ENCODE measurements at places on chromosomes 4 and X.

DNA sequence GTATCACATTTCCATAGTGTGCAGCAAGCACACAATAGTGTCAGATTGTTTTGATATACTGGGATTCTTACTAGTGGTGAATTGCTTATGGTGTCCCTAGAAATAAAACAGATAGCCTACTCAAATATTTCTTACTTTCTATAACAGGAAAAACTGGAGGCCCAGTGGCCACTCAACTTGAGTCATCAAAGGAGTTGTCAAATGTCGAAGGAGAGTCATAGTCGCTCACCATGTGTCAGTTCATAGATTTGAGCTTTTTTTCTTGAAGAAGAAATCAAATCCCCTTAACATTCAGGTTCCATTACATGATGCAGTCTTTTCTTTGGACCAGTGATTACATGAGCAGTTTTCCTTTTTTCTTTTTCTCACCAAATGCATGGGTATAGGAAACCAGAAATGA, 1271.0 kb downstream of the RAPGEF2 start:
- no peak for DNase-seq

DNA sequence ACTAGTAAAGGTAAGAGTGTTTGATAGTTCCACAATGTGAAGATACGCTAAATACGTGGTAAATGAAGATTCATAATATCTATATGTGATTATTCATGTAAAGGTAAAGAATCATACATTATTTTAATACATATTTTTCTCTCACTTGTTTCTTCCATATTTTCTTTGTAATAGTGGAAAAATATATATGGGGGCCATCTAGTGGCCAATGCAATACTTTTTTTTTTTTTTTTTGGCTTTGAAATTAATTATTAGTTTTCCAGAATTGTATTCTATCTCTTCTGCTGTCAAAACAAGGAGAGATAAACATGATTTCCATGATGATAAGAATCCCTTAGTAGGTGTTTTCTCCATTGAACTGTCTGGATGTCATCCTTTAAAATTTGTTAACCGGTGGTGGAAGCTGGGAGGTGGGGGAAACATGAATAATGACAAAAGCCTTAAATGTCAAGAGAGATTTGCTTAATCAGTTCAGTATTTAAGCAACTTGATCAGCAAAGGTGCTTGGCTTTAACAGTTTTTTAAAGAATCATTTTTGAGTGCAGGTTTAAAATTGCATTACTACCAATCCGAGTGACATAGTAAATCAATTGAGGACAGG, 508.7 kb upstream of the HTR2C start:
- DNase-seq: no peak

GRCh38 chr4:109406337-109406931, 27.2 kb upstream of the SEC24B start:
- peak; percentile 5 for DNase-seq

- no peak for DNase-seq
These were observed 13.7 kb downstream of the SCD5 start for GRCh38 chr4:82784681-82785610.

GRCh38 chrX:21658152-21658737, at the start of gene KLHL34:
TSS of gene KLHL34 (minus strand) at chrX:21658330. CDS start at chrX:21657788, 542 bp downstream.
- no peak for DNase-seq

DNA sequence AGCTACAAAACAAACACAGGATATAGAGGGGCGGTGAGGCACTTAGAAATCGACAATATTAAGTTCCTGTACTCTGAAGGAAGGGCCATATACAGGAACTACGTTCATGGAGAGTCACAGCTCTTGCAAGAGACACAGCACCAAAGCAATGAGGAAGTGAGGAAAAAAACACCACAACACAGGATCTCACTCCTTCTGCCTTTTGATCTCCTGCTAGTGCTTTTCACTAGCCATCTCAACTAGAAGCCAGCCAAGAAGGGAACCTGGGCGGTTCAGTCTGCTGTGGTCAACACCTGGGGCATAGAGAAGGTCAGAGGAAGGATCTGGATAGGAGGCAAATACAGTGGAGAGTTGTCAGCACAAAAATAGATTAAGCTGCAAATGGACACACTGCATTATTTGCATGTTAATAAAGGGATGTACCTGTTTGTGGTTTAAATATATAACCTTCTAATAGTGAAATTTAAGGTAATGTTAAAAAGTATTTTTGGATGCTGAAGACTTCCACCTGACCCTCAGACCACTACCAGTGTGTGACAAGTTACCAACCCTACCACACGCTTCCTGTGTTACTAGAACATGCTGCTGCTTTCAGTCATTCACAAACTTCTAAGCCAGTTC, 104.6 kb downstream of the DTHD1 start:
- no peak for DNase-seq

DNA sequence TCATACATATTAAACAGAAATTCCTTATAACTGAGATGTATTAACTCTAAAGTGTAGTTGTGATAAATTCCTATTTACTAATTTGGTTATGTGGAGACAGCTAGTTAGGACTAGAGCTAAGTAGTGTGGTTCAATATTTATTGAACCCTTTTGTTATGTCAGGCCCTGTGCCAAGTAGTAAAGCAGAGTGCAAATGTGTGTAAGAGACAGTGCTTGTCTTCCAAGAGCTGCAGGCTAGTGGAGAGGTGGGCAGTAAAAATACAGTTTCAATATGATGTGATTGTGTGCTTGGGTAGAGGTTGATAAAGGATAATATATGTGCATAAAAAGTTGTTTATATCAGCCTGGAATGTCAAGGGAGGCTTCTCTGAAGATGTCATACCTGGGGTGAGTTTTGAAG, 80.0 kb downstream of the TBC1D19 start:
- DNase-seq: no peak

GRCh38 chrX:118694638-118695037, 32.8 kb upstream of the IL13RA1 start:
- no peak for DNase-seq

GRCh38 chrX:14934423-14934822, 61.2 kb downstream of the MOSPD2 start:
- DNase-seq: no peak

GRCh38 chr4:128247906-128248305, 39.7 kb downstream of the PGRMC2 start:
- DNase-seq: no peak

GRCh38 chrX:73765776-73766430, 202.9 kb downstream of the CHIC1 start:
- DNase-seq: no peak

- DNase-seq: no peak
These were observed 583.7 kb downstream of the MID1IP1 start for GRCh38 chrX:39384996-39385395.

DNA sequence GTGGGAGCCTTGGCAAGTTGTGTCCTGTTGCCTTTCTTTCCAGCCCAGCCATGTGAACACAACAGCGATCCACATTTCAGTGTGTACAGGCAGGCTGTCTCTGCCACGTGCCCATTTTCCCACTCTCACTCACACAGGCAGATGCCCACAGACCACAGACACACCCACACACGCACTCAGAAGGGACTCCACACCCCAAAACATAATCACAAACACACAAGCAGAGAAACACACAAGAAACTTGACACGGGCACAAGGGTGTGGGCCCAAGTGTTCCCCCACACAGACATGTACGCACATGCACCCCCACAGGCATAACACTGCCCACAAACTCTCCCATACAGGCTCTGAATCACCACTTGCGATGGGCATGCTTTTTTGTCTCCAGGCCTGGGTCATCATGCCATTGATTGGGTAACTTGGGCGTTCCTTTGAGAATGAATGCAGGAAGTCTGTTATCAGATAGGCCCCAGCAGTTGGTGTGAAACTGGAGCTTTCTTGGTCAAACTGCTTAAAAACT, 84.3 kb downstream of the NBDY start:
- no peak for DNase-seq

DNA sequence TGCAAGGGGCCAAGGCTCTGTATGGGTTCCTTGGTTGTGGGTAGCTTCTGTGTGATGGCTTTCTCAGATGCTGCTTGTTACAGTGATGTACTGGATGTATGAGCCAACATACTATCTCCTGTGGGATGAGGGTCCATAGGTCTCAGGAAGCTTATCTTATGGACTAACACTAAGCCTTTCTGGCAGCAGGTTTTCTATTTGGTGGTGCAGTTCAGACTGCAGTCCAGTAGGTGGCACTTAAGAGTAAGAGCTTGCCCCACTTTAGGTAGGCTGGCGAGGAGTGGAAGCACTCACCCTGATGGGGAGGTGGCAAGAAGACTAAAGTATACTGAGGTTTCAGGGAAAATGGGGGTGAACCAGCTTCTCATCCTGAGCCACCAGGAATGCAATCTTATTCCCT, 306.7 kb upstream of the MAOA start:
- peak; percentile 1 for DNase-seq

DNA sequence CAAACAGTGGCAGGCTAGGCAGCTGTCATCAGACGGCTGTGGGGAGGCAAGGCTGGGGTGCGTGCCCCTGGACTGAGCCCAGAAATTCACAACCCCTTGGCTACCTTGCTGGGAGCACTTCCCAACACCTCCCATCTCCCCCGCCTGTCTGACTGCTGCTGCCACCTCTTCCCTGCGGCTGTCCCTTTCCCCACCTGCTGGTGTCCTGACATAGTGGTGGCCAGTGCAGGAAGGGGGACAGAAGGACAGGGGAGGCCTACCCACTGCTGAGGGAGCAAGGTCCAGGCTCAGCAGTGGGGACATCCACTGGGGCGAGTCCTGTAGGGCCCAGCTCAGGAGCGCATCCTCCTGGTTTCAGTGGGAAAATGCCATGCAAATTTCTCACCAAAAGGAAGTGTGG, 3.4 kb downstream of the ABCD1 start:
- no peak for DNase-seq

DNA sequence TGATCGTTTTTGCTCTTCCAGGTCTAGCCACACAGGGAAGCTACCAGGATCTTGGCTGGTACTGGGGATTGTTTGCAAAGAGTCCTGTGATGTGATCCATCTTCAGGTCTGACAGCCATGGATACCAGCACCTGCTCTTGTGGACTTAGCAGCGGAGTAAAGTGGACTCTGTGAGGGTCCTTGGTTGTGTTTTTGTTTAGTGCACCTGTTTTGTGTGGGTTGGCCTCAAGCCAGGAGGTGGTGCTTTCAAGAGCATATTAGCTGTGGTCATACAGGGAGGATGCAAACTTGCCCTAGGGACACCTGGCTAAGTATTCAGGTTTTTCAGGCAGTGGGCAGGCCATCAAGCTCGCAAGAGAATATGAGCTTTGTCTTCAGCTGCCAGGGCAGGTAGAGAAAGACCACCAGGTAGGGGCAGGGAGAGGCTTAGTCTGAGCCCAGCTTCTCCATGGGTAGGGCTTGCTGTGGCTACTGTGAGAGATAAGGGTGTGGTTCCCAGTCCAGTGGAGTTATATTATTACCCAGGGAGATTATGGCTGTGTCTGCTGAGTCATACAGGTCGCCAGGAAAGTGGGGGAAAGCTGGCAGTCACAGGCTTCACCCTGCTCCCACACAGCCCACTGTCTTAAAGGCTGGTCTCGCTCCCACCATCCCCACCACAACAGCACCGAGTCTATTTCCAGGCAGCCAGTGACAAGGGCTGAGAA, 293.7 kb downstream of the PCDH18 start:
- DNase-seq: no peak

GRCh38 chr4:119179011-119179410, 33.5 kb upstream of the USP53 start:
- DNase-seq: no peak

DNA sequence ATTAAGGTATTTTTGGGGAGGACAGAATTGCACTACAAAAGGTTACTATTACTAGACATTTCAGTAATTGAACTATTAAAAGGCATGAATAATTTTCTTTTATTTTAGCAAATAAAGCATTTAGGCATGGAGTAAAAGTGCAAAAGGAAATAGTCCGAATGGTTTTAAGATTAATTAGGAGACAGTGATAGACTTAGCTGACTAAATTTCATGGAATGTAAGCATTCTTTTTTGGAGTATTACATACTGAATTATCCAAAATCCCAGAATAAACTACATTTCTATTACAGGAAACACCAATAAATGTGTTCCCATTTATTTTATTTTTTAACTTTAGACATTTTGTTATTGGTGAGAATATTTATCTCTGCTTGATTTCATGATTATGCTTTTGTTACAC, 30.7 kb upstream of the MAP9 start:
- DNase-seq: no peak

- no peak for DNase-seq
These were observed 335.8 kb upstream of the F9 start for GRCh38 chrX:139194571-139195280.

DNA sequence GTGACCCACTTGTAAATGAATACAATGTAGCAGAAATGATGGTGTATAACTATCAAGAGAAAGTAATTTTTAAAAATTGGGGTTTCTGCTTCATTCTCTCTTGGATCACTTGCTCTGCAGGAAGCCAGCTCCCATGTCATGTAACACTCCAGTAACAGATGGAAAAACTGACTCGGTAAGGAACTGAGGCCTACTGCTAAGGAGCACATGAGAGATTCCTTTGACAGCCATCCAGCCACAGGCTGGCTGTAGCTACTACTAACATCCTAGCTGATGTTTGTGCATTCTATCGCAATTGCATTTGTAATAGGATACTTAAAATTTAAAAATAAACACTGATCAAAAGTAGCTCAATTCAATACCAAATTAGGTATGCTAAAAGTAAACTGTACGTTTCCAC, 102.3 kb upstream of the MAB21L2 start:
- no peak for DNase-seq

DNA sequence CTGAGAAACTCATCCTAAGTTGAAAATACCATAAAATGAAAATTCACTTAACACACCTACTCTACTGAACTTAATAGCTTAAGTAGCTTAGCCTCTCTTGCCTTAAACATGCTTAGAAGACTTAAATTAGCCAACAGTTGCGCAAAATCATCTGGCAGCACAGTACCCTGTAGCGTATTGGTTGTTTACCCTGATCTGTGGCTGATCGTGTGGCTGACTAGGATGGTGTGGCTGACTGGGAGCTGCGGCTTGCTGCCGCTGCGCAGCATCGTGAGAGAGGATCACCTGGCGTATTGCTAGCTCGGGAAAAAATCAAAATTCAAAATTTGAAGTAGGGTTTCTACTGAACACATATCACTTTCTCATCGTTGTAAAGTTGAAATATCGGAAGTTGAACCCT, 6.3 kb downstream of the RUFY3 start:
- no peak for DNase-seq

GRCh38 chrX:103376118-103376978, at the start of gene BEX3:
TSS of gene BEX3 (plus strand) at chrX:103376538. CDS start at chrX:103377522, 984 bp downstream.
- peak; percentile 6 for DNase-seq

GRCh38 chr4:48546336-48546735, 56.3 kb downstream of the ZAR1 start:
- no peak for DNase-seq

DNA sequence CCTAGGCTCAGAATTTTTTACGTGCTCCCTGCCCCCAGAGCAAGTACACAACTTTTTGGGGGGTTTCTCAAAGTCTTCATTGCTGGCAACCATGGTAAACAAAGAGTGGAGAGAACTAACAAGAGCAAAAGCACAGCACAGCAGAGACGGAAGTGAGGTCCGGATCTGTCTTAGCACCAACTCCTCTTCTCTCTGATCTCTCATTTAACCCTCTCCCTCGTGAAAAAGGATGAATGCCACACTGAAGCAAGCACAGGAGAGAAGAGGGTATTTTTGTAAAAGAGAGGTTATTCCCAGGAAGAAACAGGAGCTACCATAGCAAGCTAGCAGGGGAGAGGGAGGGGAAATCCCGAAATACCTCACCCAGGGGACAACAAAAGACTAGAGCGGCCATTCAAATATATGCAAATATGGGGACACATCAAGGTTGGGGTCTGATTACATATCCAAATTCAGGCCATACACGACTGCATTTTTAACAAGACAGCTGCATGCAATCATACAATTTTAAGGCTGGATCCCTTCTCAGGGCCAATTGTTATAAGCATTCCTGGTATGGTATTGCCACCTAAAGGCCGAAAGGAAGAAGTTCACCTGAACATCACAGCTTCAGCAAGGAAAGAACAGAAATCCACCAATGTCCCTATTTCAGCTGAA, 46.6 kb downstream of the CD40LG start:
- no peak for DNase-seq
